NCI-H1092 (cell line): ENCODE measurements at places on chromosomes 13 and 19.

DNA sequence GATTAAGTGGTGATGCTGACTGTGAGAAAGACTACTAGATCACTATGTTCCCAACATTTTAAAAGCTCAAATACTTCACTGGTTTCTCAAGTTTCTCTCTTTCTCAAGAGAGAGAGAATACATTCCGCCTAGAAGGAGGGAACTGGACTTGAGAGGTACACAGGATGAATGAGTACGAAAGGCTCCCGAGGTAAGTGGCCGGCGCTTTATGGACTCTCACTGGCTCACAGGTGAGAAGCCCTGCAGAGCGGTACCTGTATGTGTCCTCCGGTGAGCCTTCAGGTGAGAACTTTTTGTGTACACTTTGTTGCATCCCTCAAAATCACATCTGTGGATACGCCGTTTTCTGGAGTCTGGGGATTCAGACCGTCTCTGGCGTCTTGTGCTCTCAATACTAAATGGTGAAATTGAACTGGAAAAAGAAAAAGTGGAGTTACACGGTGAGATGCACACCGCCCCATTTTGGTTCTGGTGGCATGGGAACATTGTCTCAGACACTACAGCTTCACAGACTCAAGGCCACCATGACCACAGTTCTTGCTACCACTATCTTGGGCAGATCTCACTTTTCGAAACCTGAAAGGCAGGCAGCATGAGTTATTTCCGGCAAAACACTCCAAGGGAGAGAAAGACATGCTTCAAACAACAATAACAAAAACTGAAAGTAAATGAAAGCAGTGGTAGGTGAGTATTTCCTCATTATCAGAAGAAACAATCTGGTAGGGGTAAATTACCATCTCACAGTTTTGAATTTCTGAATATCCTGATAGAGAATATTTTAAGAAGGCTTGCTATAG is 418.9 kb downstream of the KLF12 start:
- DNase-seq: no peak

DNA sequence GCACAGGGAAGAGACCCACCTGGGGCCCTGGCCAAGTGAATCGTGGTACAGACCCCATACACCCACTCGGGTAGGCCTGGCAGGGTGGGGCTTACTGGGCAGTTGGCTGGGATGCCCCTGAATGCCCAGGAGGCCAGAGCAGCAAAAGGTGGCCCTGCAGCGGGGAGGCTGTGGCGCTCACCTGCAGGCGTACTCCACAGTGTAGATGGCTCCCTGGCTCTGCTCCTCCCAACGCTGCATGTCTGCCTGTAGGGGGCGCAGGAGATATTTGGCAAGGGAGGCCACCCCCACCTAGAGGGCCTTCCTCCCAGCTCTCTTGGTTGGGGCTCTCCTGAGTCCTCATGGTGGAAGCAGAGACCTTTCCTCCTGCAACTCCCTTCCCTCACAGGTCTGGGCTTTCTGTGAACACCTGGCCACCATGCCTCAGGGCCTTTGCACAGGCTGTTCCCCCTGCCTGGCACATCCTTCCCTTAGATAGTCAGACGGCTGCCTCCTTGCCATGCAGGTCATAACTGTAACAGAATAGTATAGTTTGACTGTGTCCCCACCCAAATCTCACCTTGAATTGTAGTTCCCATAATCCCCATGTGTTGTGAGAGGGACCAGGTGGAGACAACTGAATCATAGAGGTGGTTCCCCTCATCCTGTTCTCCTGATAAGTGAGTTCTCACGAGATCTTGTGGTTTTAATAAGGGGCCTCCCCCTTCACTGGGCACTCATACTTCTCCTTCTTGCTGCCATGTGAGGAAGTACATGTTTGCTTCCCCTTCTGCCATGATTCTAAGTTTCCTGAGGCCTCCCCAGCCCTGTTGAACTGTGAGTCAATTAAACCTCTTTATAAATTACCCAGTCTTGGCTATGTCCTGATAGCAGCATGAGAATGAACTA is 5.9 kb downstream of the BORCS8 start:
- peak; percentile 13 for DNase-seq

GRCh38 chr13:108212886-108213285 is 2.5 kb downstream of the LIG4 start:
- DNase-seq: no peak

DNA sequence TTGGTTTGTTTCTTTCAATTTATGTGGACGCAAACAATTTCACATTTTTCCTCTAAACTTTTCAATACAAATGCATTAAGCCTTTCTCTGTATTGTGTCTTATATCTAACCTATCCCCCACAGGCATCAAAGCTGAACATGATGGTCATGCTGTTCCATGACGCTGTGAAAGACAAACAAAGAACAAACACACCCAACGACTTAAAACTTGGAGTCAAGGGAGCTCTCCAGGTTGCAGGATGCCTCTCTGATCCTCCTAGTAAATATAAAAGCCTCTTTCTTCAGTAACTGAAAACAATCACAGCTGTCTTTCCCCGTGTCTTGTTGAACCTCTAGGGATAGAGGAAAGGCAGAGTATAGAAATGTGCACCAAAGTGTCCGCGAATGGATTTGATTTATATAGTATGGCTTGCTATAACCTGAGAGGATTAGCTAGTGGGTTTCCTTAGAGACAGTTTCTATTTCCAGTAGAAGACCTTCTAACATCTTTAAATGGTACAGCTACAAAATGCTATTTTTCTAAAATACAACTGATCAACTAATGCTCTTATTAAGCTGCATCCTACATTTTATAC is 43.1 kb downstream of the PCDH9 start:
- DNase-seq: no peak

DNA sequence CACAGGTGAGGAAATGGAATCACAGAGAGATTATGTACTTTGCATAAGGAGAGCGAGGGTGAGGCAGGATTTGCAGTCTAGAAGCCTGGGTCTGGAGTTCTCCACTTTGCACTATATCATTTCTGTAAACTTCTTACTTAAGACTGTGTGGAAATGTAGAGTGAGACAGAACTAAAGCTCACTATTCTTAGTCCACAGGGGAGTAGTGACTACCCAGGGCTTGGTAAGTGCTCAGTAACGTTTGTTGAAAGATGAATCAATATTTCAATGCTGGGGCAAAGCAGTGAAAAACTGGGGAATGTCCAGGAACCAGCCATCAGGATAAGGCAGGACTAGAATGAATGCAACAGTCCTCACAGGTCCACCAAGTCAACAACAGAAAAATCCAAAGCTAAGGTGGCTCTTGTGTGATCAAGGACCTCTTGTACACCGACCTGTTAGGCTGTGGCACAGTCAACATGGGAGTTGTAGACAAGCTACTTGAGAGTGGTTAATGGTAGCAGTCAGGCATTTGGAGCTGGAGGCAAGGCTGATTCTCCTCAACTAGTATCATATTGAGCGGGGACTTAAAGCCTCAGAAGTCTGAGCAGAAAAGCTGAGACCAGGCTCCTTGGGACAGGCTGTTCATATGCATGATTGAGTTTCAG is 929 bp upstream of the TNFSF13B start:
- no peak for DNase-seq

GRCh38 chr19:35027851-35028599 is 2.2 kb upstream of the SCN1B start:
- no peak for DNase-seq

- no peak for DNase-seq
Observed at GRCh38 chr13:111382877-111383276, 62.4 kb downstream of the TEX29 start.

DNA sequence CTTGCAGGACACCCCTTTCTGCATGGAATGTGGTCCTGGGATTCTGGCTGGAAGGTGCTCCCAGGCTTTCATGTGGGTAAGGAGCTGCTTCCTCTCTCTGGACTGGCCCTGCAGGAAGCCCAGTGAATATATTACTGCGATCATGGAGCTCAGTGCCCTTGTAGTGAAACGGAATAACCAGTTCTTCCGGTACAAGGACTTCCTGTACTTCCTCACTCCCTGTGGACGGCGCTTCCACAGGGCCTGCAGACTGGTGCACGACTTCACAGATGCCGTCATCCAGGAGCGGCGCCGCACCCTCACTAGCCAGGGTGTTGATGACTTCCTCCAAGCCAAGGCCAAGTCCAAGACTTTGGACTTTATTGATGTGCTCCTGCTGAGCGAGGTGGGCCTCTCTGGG is 8.0 kb downstream of the CYP4F8 start:
- DNase-seq: no peak

- no peak for DNase-seq
Observed at GRCh38 chr19:45045671-45046353, 7.0 kb downstream of the CLASRP start.

DNA sequence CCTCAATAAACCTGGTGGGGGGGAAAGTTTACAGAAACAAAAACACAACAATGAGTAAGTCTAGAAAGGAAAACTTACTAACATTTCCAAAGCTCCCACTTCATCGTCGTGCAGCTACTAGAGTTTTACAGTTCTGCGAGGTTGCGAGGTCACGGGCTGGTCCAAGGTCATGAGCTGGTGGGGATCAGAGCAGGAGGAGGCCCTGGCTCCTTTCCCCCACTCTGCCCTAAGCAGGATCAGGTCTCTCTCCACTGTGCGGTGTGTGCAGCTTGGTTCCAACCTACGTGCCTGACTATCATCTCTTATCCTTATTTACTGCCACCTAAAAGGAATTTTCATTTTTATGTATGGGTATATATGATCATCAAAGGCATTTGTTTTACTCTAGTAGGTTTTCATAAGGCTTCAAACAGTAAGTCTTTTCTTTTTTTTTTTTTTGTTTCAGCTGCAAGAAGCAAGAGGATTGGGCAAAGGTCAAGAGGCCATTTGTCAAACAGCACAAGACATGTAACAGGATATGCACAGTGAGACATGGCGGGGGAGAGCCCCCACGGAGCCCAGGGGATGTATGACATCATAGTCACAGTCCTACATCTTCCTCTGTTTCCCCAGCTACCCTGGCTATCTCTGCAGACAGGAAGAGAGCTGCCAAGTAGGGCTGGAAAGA is 76.6 kb upstream of the POMP start:
- DNase-seq: no peak

GRCh38 chr19:56884441-56884840 is 43.9 kb upstream of the PEG3 start:
- DNase-seq: no peak
